ENCODE measurements at places on chromosomes 6 and 20.

GRCh38 chr6:166720856-166721255, 93.8 kb upstream of the RPS6KA2 start:
- DNase-seq: no peak

GRCh38 chr20:47676219-47676721, 109.0 kb downstream of the SULF2 start:
- no peak for DNase-seq

- no peak for DNase-seq
These were observed 54.8 kb downstream of the HFE start for GRCh38 chr6:26142026-26142425.

DNA sequence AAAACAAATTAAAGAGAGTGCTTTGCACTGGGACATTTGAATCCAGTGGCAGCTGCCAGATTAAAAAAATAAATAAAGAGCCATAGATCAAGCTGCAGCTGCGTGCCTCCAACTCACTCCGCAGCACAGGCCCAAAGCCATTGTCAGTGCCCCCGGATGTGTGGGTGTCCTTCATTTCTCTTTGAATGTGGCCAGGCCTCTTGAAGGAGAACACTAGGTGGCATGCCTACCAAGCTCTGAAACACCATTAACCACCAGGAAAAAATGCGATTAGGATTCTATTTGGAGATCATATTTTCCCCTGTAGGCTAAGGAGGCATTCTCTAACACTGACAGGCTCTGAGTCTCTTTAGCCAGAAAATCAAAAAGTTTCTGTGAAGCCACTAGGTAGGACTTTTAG, 549.8 kb downstream of the PRKN start:
- no peak for DNase-seq

DNA sequence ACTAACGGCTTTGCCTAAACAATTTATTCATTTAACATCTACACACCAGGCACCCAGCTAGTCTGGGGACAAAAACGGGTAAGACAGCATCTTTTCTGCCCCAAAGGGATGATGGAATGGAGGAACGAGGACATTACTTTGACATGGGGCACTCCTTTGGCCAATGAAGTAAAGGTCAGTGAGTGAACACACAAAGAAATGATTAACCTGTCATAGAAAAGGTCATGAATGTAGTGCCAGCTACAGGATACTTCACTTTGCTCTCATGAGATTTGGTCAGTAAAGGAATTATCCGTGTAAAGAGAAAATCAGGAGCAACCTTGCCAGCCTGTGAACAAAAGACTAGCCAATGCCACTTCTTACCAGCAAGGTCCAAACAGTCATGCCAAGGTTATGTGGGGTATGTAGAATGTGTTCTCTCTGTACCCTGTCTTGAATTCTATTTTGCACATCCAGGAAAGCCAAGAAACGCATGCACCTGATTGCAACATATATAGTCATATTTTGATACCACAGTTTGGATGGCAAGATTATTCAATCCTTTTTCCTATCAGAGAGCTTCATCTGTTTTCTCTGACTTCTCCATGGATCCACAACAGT, 145.3 kb downstream of the GMPR start:
- no peak for DNase-seq

DNA sequence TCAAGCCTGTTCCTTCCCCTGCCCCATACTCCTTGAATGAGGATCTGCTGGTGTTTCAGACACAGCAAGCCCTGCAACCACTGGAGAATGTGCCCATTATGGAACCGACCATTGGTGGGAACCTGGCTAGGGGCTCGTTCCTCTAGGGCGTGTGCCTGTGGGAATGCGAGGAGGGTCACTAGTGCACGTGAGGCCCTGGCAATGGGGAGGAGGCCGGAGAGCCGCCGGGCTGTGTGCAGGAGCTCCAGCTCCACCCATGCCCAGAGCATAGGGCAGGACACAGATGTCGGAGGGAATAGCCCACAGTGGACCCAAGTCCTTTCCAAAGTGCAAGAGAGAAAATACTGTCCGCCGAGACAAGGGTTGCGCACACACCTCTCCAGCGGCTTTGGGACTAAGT, 99.3 kb downstream of the ERMARD start:
- no peak for DNase-seq

GRCh38 chr6:13375360-13375878, 47.1 kb upstream of the TBC1D7 start:
- no peak for DNase-seq

DNA sequence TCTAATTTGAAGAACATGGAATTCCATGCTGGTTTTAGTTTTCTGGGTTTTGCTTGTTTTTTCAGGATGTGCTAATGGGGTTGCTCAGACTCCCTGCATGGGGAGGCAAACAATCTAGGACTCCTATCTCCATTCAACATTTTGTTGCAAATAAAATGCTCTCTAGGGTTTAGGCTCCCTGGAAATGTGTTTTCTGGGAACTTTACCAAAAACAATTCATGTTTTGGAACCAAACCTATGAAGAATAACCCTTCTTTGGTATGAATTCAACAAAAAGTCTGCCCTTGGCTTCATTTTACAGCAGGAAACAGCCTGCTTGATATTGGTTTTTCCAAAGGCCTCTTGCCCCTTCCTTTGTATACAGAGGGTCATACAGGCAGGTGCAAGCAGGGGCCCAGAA, 217.7 kb downstream of the FOXA2 start:
- DNase-seq: no peak

DNA sequence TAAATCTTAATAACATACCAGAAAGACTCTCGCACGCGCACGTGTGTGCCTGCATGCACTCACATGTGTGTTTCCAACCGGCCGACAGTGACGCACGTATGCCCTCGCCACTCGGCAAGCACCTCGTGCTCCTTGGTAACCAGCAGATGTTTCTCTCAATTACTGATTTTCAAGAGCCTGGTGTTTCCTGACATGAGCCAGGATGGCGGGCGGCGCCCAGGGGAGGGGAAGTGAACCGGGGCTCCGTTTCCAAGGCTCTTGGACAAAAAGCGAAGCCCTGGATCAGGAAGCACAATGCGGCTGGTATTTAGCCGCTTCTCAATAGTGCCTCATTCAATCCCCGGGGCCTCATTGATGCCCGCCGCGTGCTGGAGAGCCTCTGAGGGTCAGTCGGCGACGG, 37.7 kb downstream of the PMEPA1 start:
- peak; percentile 74 for DNase-seq

- DNase-seq: peak; percentile 59
These were observed 61.5 kb downstream of the TBXT start for GRCh38 chr6:166106076-166106686.

GRCh38 chr6:10970731-10971130, 73.4 kb downstream of the ELOVL2 start:
- no peak for DNase-seq

DNA sequence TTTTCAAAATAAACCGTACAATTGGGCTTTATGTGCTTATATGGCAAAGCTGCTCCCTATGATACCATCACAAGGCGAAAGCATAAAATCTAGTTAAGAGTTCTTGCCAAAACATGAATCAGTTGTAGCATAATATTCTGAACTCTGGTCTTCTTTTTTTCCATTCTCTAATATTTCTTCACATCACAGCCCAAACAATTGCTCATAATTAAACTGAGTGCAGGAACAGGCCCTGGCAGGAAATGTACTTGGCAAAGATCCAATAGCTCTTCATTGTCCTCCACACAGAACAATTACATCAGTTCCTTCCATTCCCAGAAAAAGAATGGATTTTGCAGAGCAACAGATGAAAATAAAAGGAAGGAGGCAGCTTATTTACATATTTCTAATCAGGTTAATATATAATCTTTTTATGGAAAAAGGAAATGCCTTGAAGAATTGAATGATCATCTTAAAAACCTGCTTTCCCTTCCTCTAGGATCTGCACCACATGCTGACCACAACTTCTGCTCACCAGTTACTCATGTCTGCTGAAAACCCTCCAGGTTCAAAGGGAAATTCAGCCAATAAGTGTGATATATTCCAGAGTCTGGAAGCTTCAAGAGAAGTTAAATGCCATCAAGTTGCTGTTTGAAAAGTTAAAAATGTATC, 123.3 kb upstream of the COL21A1 start:
- DNase-seq: no peak

- DNase-seq: no peak
These were observed 192.2 kb downstream of the RFPL4B start for GRCh38 chr6:112539355-112539754.

DNA sequence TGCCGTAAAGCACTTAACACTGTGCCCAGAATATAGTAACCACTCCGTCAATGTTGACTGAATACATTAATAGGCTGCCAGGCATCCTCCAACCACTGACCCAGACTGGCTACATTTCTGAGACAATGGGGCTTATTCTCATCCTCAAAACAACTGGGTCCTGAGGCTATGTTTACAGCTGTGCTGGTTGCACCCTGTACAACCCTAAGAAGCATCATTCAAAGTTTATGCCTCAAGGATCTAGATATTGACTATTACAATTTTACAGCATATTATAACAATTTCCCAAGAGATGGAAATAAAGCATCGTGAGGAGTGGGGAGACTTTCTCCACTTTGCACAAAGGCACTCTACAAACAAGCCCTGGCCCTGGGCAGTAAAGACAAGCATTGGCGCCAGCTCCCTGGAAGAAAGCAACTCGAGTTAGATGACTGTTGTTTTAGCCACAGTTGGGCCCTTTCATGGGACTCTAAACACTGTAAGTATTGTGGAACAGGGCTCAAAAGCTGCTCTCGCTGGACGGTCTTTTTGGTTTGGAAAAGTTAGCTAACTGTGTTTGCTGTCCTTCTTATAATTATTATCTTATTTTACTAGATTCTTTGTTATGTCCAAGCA, 30.2 kb downstream of the MYLIP start:
- DNase-seq: no peak

DNA sequence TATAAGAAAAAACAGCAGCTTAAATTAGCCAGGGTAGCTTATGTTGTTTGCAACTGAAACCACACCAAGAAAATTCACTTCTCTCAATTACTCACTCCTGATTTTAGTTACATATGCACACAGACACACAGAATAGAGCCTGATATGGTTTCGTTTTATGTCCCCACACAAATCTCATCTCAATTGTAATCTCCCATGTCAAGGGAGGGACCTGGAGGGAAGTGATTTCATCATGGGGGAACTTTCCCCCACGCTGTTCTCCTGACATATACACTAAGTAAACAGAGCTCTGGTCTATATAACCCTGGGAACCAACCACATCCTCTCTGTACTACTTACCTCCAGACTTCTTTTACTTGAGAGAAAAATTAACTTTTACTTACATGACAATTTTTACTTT, 9.8 kb downstream of the OR12D1 start:
- no peak for DNase-seq

DNA sequence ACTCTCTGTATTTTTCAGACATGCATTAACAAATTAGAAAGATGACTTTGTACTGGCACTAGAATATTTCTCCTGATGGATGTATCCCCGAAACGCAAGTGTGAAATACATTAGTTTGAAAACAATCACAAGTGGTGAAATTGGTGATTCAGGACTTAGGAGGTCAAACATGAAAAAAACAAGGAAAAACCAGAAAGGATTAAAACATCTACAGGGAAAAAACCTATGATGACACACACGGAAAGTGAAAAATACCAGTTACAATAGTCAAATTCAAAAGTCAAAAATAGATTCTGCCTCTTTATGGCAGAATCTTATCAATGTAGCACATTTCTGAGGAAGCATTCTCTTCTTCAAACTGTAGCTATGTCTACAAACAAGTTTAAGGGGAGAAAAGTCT, 129.0 kb upstream of the SGK1 start:
- DNase-seq: no peak

DNA sequence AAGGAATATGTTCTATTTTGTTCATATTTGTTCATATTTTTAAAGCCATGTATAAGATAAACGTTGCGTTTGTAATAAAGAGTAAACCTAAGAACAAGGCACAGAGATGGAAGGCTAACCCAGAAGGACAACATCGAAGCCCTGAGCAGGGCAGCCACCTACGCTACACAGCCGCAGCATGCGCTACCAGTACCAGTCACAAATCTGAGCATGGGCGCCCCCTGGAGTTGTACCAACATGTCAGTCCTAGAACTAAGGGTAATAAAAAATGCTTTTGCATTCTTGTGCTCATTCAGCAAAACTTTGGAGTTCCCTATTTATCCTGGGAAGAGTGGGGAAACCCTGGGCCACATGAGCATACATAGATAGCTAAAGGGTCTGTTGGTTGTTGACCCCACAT, 70.6 kb downstream of the PLEKHG1 start:
- DNase-seq: no peak

DNA sequence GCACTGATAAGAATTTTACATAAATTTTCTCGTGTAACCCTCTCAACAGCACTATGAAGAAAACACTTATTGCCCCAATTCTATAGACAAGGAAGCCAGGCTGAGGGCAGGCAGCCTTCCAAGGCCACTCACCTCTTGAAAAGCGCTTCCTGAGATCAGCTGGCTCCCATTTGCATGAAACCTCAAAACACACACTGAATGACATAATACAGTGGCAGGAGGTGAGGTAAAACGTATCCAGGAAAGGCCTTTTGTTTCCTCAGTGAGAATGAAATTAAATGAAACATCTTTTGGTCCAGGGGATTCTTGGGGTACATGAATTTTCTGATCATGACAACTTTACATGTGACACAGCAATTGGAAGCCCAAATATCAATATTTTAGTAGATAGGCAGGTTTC, 112.5 kb downstream of the WDR27 start:
- no peak for DNase-seq

DNA sequence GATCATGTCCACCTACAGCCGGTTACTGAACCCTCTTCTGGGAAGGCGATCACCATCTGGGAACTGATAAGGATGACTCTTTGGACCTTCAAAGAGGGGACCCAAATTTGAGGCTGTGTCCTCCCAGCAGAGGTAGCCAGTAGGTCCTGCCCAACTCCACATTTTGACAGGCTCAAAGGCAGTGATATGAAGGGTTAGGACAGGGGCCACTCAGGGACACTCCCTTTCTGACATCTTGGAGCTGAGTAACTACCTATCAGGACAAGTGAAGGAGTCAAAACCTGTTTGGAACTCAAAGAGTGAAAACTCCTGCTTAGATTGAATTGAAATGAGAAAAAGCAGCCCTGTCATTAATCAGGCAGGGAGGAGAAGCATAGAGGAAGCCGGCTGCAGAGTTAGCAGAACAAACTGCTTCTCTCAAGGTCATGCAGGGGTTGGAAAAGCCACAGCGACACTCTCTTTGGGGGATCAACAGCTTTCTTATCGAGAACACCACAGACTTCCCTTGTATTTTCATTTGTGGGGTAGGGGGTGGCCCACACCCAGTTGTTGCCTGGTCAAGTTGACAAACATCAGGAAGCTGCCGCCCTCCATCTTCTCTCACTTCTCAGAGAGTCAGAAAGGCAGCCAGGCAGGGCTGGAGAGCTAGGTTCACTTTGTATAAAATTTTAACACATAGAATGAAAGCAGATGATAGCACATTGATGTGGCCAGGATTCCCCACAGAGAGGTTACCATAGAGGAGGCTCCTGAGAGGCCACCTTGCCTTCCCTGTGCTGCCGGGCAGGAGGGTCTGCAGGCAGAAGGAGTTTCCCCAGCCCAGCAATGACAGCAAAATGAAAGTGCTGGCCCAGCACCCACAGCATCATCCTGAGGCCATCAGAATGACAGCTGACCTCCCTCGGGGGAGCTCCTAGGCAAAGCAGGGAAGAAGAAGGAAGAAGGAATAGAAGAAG, 47.6 kb downstream of the AGPAT4 start:
- no peak for DNase-seq

Data from NCI-H524 treated with DMSO at 0.1 percent for 48 hours (cell line).